Activated CD4-positive, CD25-positive, alpha-beta regulatory T cell (primary cell): ENCODE measurements at places on chromosomes 11 and 22.

DNA sequence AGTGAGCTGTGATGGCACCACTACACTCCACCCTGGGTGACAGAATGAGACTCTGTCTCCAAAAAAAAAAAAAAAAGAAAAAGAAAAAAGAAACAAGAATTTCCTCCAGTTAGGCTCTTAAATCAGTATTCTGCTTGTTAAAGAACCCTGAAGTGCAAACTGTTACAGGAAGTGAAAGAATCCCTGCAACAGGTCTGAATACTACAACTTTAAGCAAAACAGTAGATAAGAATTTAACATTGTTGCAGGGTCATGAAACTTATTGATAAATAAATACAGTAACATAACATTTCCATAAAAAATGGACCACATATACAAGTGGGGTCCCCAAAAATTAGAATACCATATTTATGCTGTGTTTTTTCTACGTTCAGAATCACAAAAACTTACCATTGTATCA is 35.8 kb downstream of the FCHSD2 start:
- DNase-seq: no peak

DNA sequence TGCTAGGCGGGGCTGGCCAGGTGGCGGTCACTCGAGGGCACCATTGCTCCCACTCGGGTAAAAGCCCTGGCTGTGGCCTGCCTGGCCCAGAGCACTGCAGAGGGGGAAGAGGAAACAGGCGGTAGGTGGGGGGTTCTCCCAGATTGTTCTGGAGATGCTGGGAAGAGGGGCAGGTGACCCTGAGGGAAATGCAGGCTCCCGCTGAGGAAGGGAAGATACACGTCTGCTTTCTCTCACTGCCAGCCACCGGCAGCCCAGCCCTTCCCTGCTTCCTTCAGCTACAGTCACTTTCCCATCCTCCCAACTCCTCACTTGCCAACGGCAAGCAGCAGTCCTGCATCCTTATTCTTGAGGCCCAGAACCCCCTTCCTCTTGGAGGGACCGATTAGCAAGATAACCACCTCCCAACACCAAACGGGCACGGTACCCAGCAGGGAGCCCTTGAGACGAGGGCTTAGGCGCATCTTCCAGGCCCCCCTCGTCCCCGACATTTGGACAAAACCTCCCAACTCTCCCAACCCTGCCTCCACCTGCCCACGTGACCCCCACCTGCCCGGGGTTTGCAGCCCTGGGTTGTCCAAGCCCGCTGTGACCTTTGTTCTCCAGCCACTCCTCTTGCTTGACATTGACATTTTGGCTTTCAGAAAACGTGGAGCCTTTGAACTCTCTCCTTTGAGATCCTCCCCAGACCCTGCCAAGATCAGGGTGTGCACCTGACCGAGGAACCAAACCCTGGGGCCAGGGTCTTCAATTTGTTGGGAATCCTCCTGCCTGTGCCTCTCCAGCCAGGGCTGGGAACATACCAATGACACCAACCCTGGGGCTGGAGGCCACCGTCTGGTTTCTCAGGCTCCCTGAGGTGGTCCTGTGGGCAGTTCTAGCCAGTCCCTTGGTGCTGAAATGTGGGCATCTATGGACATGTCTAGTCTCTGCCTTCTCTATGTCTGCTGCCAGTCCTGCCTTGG is 48.8 kb upstream of the TTLL12 start:
- DNase-seq: no peak

GRCh38 chr22:43385770-43386641 is 25.8 kb upstream of the MPPED1 start:
- peak; percentile 38 for DNase-seq

DNA sequence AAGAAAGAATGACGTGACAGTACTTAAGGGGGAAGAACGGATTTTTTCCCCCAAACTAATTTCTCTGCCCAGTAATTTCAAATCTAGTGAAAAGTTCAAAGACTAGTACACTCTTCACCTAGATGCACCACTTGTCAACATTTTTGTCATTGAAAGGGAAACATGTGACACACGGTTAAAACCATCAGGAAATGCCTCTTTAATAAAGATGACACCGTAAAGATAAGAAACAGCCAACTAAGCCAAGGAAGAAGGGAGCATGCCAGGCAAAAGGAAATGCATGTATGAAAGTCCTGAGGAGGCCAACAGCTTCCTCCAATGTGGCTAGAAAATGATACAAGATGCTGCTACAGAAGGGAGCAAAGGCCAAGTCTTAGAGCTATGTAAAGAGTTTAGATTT is 49.4 kb downstream of the RSF1 start:
- no peak for DNase-seq

GRCh38 chr11:130485983-130486382 is 37.5 kb downstream of the ADAMTS15 start:
- DNase-seq: no peak

DNA sequence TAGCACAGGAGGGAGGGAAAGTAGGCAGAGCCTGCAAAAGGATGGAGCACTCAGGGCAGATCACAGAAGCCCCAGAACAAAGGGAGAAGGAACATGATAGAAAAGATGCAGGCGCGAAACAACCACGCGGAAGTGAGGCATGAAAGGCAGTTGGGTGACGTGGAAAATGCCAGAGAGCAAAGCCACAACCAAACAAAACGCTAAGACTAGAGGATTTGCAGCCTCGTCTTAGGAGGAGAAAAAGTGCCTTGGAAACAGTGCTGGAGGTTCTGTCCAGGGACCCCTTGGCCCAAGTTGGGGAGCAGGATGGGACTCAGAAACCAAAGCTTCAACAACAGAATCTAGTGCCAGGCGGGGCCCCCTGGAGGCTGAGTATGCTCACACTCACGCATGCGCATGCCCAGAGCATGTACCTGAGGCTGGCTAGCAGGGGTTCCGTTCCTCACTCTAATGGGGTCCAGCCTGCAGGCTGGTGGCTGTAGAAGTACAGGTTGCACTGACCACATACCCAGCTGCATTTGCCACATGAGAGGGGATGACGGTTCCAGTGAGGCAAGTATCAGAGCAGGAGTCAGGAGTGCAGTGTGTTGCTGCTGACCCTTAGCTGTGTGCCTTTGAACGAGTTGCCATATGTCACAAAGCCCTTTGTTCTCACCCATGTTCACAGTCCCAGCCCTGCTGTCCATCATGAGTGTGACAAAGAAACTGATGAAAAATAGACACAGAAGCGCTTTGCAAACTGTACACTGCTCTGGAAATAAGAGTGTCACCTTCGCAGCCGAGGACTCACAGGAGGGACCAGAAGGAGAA is 568.6 kb upstream of the CADM1 start:
- no peak for DNase-seq

- no peak for DNase-seq
These were observed 9.9 kb downstream of the BRSK2 start for GRCh38 chr11:1399386-1400316.

- no peak for DNase-seq
These were observed 235.4 kb upstream of the NARS2 start for GRCh38 chr11:78809931-78810541.

DNA sequence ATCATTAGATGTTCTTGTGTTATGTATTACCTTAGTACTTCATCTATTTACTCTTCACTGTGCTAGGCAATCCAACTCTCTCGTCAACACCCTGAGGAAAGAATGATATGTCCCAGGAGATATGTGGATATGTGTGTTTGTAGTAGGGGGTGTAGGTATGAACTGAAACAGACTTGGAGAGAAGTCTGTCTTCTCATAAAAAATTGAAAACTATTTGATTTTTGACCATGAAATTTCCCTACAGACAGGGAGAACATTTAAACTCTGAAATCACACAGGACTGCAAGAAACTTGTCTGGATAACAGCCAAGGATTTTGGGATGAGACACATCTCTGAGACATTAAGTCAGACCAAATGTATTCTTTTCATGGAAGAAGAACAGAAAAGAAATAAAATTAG is 967.0 kb upstream of the FAT3 start:
- no peak for DNase-seq

DNA sequence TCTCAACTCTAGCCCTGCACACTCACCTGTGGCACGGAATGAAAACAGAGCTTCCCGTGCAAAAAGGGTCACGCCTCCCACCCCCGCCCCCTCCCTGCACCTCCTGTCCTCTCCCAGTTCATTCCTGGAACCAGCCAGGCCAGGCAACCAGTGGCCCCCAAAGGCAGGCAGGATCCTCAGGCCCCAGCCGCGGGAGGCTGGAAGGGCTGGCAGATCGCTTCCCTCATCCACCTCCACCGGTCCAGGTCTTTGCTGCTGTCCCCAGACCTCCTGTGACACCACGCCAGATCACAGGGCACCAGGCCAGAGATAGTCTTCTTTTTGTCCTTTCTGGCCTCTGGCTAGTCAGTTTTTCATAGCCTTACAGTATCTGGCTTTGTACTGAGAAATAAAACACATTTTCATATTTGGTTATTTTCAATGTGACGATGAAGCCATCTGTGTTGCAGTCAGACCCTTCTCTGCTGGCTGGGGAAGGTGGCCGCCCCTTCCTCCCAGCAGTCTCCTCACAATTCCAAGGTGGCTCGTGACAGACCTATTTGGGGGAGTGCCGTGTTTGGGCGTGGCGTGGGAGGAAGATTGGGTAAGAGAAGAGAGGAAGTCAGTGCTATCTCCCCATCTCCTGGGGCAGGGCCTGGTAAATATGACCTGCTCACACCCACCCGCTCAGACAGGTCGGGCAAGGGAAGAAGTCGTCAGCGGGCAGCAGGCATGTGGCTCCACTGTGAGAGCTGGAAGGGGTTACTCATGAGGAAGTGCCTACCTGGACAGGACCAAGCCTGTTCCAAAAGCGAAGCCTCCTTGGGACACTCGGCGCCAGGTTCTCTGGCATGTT is 9.1 kb downstream of the SSH3 start:
- DNase-seq: no peak

GRCh38 chr22:44975427-44976262 is 34.2 kb downstream of the PHF21B start:
- DNase-seq: no peak

- DNase-seq: no peak
These were observed 1329.0 kb downstream of the LRRC4C start for GRCh38 chr11:40130427-40130826.

DNA sequence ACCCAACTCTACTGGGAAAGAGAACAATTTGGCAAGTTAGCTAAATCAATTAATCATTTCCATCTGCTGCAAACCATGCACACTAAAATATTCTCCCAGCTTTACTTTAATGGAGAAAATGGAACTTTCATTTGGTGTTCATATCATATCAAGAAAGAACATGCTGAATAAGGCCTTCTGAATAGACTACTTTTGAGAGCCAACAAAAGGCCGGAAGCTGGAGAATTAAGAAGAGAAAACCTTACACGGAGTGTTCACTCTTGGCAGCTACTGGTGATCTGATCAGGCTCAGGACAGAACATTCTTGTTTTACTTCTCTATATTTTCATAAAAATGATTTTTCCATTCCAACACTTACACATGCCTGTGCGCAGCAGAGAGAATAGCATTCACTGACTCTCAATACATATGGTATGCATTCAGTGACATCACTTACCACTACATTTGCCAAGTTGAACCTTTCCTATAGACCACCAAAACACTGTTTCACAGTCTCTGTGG is 165.3 kb downstream of the TTC28 start:
- DNase-seq: no peak

- no peak for DNase-seq
These were observed 26.3 kb upstream of the RASD2 start for GRCh38 chr22:35514366-35514765.

GRCh38 chr11:16784666-16785065 is 46.2 kb downstream of the C11orf58 start:
- DNase-seq: no peak

DNA sequence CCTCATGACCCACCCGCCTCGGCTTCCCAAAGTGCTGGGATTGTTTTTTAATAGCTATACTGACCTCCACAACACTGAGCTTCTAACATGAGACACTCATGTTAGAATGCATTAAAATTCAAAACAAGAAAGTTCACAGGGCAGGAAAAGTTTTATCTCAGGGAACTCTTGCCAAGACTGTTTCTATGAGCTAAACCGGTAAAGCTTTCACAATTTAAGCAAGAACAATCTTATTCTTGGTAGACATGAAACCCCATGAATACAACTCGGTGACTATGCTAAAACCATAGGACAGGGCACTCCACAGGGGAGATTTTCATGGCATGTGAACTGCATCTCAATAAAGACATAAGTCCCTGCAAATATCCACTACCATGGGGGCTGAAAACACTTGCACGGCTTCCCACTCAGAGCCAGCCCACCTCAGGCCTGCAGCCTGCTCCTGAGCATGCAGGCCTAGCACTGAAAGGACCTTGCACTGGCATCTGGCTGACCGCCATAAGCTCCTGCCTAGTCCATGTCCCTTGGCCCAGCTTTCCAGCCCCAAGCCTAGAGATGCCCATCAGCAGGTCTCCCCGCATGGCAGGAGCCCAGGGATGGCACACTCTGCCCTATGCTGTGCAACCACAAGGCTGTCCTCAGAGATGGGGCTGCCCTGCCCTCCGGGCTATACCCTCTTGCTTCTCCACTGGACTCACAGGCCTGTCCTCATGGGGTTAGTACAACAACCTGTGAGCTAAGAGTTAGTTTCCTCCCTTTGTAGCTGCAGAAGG is 58.4 kb downstream of the DGCR2 start:
- DNase-seq: no peak

GRCh38 chr22:44671742-44672141 is 30.3 kb upstream of the PRR5 start:
- DNase-seq: no peak

GRCh38 chr11:110409174-110409573 is 20.6 kb upstream of the FDX1 start:
- DNase-seq: no peak

DNA sequence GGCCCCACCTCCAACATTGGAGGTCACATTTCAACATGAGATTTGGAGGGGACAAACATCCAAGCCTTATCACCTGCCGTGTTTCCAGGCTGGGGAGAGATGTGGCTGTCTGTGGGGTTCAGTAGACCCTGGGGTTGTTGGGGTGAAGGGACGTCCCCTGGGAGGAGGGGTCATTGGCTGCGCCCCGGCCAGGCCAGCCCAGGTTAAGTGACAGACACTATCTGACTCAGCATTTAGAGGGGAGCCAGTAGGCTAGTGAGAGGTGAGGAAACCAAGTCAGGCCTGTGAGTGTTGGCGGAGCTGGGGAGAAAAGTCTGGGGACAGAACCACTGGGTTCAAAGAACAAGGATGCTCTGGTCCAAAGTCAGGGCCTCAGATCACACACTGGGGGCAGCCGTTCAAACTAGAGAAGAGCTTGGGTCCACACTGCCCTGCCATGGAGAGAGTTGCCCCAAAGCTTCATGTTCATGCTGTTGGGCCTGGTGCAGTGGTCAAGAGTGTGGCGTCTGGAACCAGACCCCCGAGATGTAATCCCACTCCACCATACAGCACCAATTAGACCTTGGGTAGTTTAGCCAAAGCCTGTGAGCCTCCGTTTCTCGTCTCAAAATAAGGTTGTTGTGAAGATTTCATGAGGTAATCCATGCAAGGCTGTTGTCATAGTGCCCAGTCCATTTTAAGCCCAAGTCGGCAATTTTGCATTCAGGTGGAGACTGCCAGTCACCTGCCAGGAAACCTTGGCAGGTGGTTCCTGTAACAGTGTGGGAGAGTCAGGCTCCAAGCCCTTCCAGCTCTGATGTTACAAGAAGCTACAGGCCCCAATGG is 1289.6 kb downstream of the TBC1D22A start:
- DNase-seq: no peak

- DNase-seq: no peak
These were observed 428.5 kb downstream of the ETS1 start for GRCh38 chr11:128158860-128159259.

- DNase-seq: no peak
These were observed 553.6 kb downstream of the NTM start for GRCh38 chr11:131924001-131924400.
